ENCODE measurements at places on chromosomes 11 and 22.

DNA sequence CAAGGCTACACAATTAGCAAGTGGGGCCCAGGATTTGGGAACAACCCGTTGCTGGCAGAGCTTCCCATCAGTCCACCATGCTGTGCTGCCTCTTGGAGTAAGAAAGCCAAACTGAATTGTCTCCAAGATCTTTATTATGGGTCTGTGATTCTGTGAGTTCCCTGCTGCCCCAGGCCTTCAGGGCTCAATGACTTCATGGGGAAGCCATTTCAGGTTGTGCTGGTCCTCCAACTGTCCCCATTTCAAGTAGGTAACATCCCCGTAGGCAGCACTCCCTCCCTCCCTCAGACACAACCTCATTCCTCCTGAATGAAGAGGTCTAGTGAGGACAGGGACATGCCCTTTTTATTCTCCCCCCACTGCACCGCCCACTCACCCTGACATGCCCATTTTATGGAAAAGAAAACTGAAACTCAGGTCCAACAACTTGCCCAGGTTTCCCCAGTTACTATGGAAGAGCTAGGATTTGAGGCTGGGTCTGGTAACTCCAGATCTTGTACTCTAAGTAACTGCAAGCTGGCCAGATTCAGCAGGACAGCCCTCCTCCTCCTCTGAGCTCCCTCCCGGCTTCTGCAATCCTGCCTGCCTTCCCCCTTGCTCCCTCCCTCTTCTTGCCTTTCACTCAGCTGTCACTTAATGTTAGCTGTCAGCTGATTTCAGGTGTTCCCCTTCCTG, 8.2 kb upstream of the YWHAH start:
- no peak for DNase-seq

DNA sequence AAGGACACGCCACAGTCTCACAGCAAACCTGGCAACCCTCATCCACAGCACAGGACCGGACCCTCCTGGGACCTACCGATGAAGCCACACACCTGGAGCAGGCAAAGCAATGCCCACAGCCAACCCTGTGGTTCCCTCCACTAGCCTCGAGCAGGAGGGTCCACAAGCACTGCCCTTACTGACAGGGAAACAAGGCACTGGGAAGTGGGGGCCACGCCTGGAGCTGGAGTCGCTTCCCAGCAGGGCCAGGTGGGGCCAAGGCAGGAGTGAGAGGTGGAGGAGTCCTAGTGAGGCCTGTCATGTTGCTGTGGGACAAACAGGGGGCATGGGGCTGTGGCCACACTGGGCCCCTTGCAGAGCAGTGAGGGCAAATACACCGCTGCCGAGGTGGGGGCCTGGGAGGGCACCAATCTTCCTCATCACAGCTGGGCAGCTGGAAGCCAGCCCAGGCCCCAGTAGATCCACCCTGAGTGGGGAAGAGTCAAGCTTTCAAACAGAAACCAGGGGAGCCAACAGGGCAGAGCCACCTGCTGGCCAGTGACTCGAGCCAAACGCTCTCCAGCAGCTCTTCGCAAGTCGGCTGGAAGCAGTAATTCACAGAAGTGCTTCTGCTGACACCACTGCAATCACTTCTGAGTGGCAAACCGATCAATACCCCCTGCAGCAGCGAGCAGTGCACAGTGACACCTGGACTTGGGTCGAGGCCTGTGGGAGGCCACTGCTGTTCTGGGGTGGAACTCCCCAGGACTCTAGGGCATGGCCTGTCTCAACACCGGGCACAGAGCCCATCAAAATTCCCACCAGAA, 13.7 kb downstream of the SULT4A1 start:
- DNase-seq = no peak

GRCh38 chr11:111886844-111887243, 7.5 kb downstream of the CFAP68 start:
- no peak for DNase-seq

- DNase-seq = no peak
Measured at GRCh38 chr22:49574881-49575702, 252.6 kb downstream of the BRD1 start.

- DNase-seq = no peak
Measured at GRCh38 chr11:102868339-102868738, 6.4 kb downstream of the MMP12 start.

All from stimulated activated CD4-positive, alpha-beta T cell treated with anti-CD3 and anti-CD28 coated beads, Interleukin-2, amount 100 ng/mL, for 4 hours (primary cell).